CD4-positive, alpha-beta T cell (primary cell): ENCODE measurements at places on chromosomes 3 and 15.

GRCh38 chr3:181431748-181432147 is 280.0 kb upstream of the SOX2 start:
- DNase-seq, result no peak

GRCh38 chr3:3240986-3241385 is 61.5 kb upstream of the CRBN start:
- DNase-seq, result no peak

GRCh38 chr3:128285042-128285966 is 132.0 kb downstream of the EEFSEC start:
- DNase-seq, result no peak

DNA sequence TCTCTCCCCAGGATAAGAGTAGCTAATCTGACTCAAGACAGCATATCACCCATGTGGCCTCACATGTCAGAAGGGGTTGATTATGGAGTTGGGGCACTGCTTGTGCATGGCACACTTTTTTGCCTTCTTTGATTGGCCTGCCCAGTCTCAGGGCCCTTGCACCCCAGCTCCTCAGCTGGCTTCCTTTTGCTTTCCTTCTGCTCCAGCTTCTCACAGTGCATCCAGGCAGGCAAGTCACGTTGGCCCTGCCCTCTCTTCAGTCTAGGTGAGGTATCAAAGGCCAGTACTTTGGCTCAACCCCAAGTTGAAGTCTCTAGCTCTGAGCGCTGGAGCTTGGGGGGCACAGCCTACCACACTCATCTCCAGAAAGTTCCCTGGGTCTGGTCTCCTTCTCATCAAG is 42.2 kb downstream of the NGRN start:
- no peak for DNase-seq

GRCh38 chr3:69855436-69856162 is 116.3 kb downstream of the MITF start:
- no peak for DNase-seq

- no peak for DNase-seq
These were observed 466.2 kb downstream of the FGF12 start for GRCh38 chr3:192261135-192261534.

DNA sequence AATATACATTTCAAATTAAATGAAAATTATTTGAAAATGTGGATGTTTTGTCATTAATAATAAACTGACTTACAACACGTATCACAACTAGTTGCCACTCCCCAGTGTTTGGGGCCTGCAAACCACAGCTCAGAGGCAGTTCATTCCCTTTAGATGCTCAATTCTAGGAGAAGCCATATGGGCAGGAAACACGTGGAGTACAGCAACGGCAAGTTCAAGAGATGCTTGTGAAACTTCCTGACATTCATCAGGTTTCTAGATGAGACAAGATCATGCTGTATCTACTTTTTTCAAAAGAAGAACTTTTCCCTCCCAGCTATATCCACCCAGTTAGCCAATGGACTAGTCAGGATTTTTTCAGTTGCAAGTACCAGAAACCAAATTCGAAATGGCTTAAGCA is 17.6 kb upstream of the PLA2G4D start:
- no peak for DNase-seq

DNA sequence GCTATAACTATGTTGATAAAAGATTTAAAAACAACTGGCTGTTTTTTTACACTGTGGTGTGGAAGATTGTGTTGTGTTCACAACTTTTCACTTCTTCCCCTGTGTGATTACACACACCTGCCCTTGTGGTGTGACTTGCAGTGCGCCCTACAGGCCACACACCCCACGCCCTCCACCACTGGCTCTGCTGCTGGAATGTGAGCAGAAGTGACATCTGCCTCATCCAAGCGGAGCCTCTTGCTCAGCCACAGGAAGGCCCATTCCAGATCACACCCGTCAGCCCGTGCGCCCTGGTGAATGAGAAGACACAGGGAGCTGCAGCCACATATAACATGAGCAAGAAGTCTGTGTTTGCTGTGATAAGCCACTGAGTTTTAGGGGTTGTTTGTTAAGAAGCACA is 7.0 kb downstream of the CCR2 start:
- DNase-seq, result no peak

DNA sequence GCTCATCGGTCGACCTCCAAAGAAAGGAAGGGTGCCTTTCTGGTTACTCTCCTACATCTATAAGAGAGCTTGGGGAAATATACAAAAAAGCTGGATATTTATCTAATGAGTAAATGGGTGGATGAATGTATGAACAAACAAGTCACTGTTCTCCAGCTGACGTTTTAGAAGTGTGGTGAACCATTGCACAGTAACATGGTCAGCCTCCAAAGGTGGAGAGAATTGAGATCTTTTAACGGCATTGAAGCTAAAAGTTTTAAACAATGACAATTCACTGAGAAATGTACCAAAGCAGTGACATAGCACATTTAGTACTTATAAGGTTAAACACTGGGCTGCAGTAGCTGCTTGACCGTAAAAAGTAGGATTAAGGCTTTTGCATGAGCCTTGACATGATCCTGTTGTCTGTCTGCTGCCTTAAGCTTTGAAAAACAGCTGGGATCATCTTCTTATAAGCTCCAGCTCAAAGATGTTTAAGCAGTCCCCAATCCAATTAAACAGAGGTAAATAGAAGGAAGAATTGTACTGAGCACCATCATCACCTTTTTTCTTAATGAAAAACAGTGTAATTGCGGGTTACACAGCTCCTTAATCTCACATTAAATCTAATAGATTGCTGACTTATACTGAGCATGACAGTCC is 222.9 kb downstream of the WDR72 start:
- DNase-seq, result no peak

GRCh38 chr3:72938471-72939265 is 50.8 kb downstream of the GXYLT2 start:
- DNase-seq, result no peak

GRCh38 chr15:48423342-48423741 is 92.1 kb downstream of the DUT start:
- DNase-seq, result no peak

- no peak for DNase-seq
These were observed 14.7 kb upstream of the SST start for GRCh38 chr3:187684880-187685279.

GRCh38 chr3:8110966-8111798 is 390.4 kb upstream of the LMCD1 start:
- DNase-seq, result peak; percentile 29
